Left ventricle myocardium inferior (tissue), 1 donor: ENCODE measurements at places on chromosomes 2 and 18.

DNA sequence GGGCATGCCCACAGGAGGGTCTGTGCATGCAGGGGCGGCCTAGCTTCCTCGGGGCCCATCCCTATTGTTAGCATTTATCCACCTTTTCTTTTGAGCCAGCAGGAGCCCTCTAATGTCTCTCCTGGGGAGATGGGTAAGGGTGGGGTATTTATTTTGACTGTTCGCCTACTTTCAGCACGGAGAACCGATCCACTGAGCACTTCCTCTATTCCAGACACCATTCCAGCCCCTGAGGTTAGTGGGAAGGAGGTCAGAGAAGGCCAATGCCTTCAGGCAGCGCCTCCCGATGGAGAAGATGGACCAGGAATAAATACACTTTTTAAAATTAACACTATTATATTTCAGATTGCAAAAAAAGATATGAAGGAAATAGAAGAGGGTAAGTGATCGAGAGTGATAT, 276.0 kb downstream of the PHLPP1 start:
- no peak for DNase-seq

GRCh38 chr18:5155218-5155906, 41.7 kb downstream of the AKAIN1 start:
- DNase-seq = no peak

- DNase-seq = no peak
These were observed 44.3 kb downstream of the MOGAT1 start for GRCh38 chr2:222715742-222716141.

DNA sequence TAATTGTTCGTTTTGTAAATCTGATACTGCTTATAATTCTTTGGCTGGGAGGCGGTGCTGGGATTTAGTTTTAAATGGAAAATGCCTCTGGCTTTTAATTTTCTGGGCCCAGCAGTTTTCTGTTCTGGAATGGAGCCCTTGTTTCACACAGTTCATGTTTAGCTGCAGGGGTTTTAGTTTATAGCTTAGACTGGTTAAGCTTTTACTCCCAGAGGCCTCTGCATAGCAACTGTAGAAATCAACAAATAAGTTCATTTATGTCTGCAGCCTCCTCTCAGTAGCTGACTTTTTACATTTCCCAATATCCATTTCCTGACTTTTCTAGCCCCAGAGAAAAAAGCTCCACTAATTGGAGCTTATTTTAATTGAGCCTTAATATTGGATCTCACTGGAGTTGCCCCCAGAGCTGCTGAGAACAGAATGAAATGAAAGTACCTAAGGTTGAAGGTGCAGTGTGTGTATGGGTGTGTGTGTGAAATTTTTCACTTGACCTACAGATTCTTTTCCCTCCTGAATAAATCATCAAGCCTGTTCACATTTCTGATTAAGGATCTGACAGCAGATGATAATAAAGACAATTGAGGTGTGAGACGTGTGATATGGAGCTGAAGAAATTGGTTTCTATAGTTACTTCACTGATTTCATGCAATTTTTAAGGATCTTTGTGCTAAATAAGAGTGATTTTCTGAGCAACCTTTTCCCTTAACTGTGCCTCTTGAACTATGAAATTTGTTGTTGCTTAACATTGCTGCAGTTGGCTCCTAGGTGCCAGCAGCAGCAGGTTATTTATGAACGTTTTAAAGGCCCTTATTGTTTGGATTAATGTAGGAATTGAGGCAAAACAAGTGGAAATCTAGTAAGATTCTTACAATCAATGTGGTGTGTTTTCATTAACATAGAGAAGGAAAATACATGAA, 109.6 kb downstream of the TAF4B start:
- no peak for DNase-seq

DNA sequence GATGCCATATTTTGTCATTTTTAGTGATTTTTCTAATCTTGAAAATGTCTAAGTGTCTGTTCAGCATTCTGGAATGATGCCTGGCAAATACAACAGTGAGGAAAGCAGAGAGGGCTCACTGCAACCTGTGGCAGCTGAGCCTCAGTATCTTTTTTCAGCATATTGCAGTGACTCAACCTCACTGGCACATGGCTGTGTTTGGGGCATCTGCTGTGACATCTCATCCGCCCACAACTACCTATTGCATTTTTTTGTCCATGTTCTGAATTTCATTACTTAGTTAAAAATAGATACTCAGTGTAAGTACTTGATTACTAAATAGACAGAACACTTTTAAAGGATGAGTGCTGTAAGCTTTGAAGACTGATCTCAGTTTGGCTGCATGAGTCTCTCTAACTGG, 10.7 kb downstream of the BABAM2 start:
- DNase-seq = no peak

GRCh38 chr2:208129744-208130711, at the start of gene CRYGC:
TSS of gene CRYGC (minus strand) at chr2:208129828. CDS start at chr2:208129792, 36 bp downstream.
- DNase-seq = no peak

GRCh38 chr2:63738019-63738418, 103.7 kb upstream of the UGP2 start:
- DNase-seq = no peak

- no peak for DNase-seq
These were observed 10.4 kb downstream of the MFSD2B start for GRCh38 chr2:24020244-24020643.

GRCh38 chr2:30425326-30425725, 21.7 kb upstream of the LCLAT1 start:
- no peak for DNase-seq

- DNase-seq = no peak
These were observed 1.3 kb upstream of the LYPD6 start for GRCh38 chr2:149329068-149329467.

DNA sequence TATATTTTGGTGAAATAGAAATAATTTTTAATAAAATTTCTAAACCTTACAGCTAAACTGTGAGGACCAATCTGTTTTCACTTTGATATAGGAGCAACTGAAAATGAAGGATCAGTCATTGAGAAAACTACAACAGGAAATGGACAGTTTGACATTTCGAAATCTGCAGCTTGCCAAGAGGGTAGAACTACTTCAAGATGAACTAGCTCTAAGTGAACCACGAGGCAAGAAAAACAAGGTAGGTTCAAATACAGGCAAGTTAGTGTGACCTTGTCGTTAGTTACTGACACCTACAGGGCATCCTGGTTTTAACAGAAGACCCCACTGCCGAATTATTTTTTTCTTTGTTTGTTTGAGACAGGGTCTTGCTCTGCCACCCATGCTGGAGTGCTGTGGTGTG, 75.5 kb upstream of the STON1 start:
- DNase-seq = no peak

DNA sequence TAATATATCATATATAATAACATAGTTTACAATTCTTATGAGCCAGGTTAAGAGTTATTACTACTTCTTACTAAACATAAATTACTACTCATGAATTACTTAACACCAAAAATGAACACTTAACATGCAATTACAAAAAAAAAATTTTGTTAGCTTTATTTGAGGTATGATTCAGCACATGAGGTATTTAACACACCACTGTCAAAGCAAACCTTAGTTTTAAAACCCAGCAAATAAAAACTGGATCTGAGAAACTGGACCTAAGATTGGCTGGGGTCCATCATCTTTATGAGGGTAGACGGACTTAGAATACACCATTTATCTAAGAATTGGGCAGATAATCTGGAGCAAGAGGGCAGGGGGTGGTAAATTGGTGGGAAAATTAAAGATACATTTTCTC, 81.8 kb upstream of the CREB1 start:
- DNase-seq = no peak

DNA sequence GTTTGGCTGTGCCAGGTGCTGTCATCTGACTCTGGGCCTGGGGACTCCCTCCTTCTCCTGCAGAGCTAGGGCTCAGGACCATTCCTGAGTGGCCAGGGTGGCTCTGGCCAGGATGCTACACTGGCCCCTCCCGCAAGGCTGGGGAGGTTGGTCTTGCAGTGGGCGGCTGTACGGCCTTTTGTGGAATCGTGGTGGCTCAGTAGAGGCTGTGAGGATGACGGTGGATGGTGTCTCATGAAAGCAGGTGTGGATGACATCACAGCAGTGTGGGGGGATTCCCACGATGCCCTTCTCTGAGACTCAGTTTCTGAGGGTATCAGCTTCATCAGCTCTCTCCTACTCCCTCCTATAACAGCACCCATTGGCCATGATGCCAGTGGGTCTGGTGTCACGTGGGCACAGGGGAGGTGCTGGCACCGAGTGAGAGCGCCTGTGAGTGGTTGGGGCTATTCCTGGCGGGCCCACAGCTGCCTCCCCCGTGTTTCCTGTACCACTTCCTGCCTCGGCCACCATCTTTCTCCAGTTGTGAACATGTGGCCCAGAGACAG, 144.2 kb upstream of the HDAC4 start:
- DNase-seq = no peak

GRCh38 chr2:161101406-161101805, 58.8 kb upstream of the TANK start:
- no peak for DNase-seq

GRCh38 chr2:195009202-195009601, 647.8 kb upstream of the SLC39A10 start:
- DNase-seq = no peak

GRCh38 chr2:149915151-149915550, 327.6 kb upstream of the MMADHC start:
- DNase-seq = no peak

GRCh38 chr2:53609551-53609950, 158.1 kb upstream of the CHAC2 start:
- DNase-seq = no peak

GRCh38 chr2:203811491-203812221, 55.9 kb upstream of the CTLA4 start:
- DNase-seq = peak; percentile 63

DNA sequence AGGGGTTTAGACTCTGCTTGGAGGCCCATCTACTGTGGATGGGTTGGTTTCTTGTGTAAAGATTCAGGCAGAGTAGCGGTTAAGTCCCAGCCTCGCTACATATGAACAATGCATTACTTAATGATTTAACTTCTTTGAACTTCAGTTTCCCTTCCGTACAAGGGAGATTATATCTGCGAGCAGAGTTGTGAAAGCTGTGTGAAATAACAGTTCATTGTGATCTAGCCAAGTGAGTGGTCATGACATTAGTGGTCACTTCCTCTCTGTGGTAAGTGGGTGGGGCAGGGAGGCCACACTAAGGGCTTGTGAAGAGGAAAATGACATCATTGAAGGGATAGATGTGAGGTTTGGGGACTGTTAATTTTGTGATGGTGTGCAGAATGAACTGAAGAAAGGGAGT, 14.1 kb upstream of the MEX3C start:
- DNase-seq = no peak

- DNase-seq = peak; percentile 22
These were observed 9.5 kb upstream of the RNF103 start for GRCh38 chr2:86633155-86633651.

DNA sequence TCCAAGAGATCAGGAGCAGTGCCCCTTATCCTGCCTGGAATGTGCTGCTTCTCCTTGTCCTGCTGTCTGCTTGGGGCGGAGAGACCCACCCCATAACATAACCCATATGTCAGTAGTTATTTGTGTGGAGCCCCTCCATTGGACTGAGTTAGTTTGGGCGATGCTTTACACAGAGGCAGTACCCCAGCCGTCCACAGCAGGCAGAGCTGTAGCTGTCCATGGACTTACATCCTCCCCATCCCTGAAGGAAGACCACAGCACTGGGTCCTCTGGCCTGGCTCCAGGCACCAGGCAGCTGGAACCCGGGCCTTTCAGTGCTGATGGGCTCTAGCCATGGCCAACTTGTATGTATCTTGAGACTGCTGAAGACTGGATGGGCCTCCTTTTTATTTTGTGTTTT, 20.3 kb downstream of the GKN2 start:
- no peak for DNase-seq

DNA sequence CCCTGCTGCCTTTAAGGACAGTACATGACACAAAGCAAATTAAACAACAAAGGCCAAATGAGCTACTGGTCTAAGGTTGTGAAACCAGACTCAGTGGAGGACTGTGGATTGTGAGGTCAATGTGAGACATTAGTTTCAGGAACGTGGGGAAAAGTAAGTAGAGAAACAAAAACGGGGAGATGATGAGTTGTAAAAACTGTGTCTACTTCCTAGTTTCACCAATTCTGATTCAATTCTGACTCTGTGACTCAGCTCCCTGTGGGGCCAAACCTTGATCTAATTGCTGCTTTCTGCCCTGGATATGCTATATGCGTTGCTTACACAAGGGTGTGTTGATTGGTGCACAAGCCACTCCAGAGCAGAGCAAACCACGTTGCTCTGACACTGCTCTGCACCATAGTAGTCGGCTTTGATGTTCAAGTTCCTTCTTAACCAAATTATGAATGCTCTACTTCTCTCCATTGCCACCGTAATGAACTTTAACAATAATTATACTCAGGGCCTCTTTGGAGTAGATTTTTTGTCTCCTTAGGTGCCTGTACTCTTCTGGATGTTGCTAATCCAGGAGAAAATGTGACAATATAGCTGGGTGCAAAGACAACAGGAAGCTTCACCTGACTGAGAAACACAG, 1640.1 kb upstream of the CELF4 start:
- DNase-seq = no peak

DNA sequence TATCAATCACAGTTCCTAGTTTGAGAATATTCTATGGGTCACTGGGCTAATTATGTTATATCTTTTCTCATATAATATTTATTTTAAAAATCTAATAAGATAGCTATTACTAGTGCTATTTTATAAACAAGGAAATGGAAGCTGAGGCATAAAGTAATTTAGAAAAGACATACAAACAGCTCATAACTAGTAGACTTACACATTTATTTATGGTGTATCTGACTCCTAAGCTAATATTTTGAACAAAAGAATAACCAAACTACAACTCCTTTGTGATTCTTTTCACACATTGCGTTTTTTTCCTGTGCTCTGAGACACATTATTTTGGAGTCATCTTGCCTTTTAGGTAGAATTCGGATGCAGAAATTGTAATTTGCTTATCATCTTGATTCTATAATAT, 742.0 kb upstream of the LRRTM4 start:
- DNase-seq = no peak

DNA sequence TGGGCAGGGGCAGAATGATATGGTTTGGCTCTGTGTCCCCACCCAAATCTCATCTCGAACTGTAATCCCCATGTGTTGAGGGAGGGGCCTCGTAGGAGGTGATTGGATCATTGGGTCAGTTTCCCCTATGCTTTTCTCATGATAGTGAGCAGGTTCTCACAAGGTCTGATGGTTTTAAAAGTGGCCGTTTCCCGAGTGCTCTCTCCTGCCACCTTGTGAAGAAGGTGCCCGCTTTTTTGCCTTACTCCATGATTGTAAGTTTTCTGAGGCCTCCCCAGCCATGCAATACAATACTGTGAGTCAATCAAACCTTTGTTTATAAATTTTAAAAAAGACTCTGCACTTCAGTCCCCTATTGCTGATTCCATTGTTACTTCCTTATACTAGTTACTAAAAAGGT, 82.9 kb upstream of the CDKL4 start:
- DNase-seq = no peak

DNA sequence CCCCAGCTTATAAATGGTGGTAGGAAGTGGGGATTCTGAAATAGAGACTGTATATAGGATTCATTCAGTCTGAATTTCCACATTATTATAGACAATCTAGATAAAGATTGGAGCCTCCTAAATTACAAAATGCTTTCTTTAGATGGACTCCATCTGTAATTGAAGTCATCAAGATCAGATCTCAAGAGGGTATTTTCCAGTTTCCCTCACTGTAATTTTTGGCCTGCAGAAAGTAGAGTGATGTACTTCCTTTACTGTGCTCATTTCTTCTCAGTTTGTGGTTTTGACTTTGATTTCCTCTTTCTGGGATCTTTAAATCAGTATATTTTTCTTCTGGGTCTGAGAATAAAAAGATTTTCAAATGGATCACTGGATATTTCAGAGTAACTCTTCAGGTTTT, 7.2 kb downstream of the BABAM2 start:
- no peak for DNase-seq
